ENCODE measurements at places on chromosomes 12 and 14.

DNA sequence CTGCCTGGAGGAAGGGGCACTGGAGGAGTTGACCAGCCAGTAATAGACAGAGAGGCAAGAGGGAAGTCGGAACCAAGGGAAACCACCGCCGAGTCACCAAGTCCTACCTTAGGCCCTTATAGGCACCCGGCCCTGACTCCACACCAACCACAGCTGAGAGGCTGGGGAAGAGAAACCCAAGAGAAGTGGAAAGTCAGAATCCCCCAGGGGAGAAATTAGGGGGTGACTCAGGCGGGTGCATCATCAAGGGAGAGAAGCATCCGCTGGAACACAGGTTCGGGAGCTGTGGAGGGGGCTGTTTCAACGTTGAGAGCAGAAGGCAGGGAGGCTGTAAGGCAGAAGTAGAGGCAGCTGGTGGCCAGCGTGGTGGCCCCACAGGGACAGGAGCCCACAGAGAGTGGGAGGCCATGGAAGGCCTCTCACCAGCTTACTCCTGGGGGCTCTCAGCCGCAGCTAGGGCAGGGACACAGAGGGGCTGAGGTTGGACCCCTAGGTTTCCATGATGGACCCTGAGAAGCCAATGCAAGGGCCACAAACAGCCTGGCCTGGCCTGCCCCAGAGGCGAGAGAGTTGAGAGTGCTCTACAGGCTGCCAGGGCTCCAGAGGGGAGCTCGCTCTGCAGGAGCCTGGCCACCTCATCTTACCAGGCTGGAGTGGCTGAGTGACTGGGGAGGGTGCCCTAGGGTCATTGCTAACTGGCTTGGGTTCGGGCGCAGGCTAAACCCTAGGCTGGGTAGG lies 1.4 kb upstream of the TRMT61A start:
- DNase-seq, result peak; percentile 34

DNA sequence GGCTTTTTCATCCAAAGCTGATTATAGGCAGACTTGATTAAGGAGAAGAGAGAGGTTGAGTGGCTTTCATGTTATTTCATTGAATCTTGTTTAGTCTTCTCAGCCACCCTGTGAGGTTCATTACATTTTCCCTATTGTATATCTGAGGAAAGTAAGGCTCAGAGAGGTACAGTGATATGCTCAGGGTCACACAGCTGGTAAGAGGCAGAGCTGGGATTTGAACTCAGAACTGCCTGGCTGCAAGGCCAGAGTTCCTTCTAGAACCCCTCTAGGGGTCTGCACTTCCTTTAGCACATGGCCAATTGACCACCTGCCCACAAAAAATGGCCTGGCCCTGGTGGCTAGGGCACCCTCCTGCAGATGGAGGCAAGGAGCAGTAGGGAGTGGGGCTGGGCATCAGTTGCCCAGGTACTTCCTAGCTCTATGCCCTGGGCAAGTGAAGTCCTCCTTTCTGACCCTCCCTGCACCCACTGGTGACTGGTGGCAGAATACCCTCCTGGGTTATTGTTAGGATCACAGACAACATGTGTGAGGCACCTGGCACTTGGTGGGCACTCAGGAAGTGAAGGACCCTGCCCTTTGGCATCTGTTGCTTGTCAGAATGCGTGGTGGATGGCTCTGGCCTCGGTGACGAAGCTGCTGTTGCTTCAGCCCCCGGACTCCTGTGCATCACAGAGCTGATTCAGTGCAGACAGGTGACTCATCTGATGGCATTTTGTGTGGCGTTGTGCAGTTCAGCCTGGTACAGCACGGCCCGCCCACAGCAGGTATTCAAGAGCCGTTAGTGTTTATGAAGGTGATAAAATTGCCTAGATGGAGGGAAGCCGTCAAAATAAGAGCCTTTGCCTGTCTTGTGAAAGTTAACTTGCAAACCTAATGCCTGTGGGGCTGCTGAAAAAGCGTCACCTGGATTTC lies 115.8 kb downstream of the SLC25A47 start:
- peak; percentile 63 for DNase-seq

GRCh38 chr12:1830981-1831963 lies 10.9 kb downstream of the LRTM2 start:
- DNase-seq, result peak; percentile 63

DNA sequence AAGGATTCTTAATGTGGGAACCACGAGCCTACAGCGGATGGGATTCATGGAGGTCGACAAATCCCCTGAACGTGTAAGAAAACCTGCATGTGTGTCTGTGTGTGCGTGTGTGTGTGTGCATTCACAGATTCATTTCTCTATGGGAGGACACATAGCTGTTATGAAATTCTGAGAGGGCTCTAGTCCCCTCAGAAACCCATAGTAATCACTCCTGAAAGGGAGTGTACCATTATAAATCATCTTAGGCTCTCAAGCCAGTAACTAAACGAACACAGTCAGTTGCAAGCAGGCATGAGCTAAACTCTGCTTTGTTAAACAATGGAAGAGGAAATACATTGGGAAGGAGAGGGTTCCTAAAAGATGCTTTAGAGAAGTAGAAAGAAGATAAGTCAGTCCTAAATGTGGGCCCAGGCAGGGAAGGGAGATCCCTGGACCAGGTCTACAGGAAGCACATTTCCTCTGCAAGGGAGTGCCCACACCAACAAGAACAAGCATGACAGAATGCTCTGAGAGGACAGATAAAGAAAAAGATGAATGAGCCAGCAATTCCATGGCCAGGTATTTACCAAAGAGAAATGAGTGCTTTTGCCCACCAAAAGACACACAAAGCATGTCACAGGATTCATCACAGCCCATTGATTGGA lies 91.3 kb downstream of the ITPR2 start:
- no peak for DNase-seq

GRCh38 chr12:32618115-32618514 lies 61.0 kb upstream of the DNM1L start:
- no peak for DNase-seq

DNA sequence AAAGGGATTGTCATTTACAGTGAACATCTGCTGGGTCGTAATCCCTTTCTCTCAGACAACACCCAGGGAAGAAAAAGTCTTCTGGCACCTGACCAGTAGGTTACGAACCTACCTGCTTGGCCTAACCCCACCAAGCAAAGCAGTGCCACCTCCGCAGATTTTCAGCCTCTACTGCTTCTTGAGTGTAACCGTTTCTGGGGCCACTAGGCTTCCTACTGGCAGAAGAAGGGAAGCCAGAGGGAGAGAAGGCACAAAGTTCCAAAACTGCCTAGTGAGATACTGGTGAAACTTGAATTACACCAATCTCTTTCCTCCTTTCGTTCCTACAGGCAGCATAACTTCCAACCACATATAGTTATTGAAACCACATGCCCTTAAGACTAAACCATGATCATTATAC lies 383.6 kb downstream of the BCAT1 start:
- DNase-seq, result no peak
